ENCODE measurements at places on chromosomes 6 and 20.

DNA sequence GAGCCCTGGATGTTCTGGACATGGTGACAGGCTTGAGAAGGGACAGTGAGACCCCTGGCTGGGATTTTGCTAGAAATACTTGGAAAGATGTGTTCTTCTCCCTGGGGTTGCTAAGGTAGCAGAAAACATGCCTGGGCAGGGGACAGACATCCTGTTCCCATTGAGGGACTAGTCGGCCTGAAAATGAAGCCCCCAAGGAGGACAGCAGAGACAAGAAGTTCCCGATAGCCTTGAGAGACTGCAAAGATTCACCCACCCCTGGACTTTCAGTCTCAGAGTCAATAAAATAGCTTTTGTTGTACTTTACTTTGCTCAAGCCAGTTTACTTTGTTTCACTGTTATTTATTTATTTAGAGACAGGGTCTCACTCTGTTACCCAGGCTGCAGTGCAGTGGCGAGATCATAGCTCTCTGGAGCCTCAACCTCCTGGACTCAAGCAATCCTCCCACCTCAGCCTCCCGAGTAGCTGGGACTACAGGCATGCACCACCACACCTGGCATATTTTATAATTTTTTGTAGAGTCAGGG, 28.4 kb downstream of the ATP9A start:
- DNase-seq: no peak

GRCh38 chr6:125747589-125748405, 1.6 kb upstream of the HEY2 start:
- peak; percentile 11 for DNase-seq

- no peak for DNase-seq
Observed at GRCh38 chr20:62463651-62464424, 12.0 kb downstream of the GATA5 start.

GRCh38 chr20:63734111-63734945, 2.1 kb upstream of the LIME1 start:
- DNase-seq: no peak

DNA sequence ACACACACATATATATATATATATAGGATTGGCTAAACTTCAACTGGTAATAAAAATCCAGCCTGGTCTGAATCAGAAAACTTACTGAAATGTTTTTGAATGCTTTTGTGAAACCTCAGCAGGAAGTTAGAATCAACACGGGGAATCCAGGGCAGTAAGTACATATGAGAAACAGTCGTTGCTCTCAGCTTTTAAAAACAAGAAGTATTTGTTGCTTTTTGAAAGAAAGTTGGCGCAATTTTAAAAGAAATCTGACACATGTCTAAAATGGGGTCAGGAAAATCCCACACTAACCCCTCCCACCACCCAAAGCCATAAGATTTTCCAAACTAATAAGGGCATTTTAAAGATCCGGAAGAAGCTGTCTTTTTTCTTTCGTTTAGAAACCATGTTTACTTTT, 11.5 kb upstream of the CCDC170 start:
- DNase-seq: no peak

GRCh38 chr6:87656857-87657256, 45.2 kb downstream of the AKIRIN2 start:
- no peak for DNase-seq

- DNase-seq: no peak
Observed at GRCh38 chr20:32395066-32395465, 36.9 kb downstream of the ASXL1 start.

- DNase-seq: no peak
Observed at GRCh38 chr6:72811971-72812421, 190.1 kb downstream of the KCNQ5 start.

Measured in NCI-H1930 (cell line).